ENCODE measurements at places on chromosomes 7 and 10.

- no peak for DNase-seq
Observed at GRCh38 chr7:127968547-127968946, 62.7 kb downstream of the LRRC4 start.

GRCh38 chr10:94036766-94037033 is 43.0 kb downstream of the PLCE1 start:
- DNase-seq = no peak

GRCh38 chr10:95295031-95295755 is 4.4 kb upstream of the PDLIM1 start:
- DNase-seq = peak; percentile 26

- DNase-seq = no peak
Observed at GRCh38 chr7:141071855-141072547, 1.9 kb upstream of the TMEM178B start.

GRCh38 chr7:142602756-142603155 is 146.5 kb upstream of the PRSS1 start:
- no peak for DNase-seq

- DNase-seq = no peak
Observed at GRCh38 chr7:145263886-145264285, 428.0 kb upstream of the TPK1 start.

DNA sequence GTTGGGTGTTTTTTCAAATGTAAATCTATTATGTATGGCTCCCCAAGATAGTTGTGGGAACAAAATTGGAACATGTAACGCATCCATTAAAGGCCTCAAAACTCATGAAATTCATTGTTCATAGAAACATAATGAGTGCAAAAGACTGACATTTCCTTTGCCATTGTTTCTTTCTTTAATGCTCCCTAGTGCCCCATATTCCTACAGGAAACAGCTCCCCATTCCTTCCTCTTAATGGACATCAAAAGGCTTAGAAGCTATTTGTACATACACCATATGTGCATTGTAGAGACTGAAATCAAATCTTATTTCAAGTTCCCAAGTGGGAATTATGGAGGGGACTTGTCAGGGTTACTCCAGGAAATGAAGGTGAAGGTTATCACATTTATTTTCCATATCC is 139.1 kb downstream of the AHR start:
- no peak for DNase-seq

All from breast epithelium (tissue), 4 donors.